ENCODE measurements at places on chromosomes 12 and 14.

DNA sequence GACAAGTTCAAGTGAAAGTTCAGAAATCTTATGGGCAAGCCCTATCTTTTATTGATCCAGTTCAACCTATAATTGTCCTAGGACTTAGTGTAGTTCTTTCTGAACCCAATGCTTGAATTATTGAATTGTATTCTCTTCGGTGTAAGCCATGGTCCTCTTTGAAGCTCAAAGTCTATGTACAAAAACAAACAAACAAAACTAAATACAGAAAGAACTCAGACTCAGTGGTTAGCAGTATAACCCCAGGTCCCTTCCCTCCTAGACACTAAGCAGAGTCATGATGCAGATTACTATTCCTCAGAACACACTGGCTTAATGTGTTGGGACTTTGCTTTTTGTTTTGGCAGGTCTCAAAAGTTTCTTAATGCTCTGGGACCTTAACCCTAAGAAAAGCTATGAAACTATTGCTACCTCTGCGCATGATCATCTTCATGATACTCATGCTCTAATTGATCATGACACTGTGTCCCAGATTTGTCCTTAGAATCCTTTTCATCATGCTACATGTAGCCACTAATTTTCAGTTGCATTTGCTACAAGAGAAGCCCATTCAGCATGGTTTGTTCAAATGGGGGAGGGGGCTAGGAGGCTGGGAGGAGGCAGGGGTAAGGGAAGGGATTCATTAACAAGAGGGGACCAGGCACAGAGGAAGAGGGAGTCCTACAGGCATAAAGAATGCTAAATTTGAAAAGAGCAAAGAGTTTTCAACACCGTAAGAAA lies 35.1 kb upstream of the NAA30 start:
- DNase-seq = no peak

GRCh38 chr14:94026889-94027469 lies 839 bp downstream of the OTUB2 start:
- no peak for DNase-seq

GRCh38 chr12:127280393-127281275 lies 986.3 kb upstream of the TMEM132C start:
- DNase-seq = peak; percentile 14

DNA sequence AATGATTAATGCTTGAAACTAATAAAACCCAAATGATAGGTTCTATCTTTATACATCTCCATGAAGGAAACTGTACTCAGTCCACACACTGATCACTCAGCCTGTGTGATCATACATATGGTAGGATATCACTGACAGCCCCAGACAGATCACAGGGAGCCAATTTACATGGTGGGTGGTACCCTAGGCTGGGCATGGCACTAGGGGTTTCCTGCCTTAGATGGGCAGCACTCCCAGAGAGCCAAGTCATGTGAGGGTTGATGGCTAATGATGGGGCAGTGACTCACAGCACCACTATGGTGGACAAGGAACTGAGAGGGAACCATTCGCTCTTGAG lies 89.6 kb upstream of the PTPRR start:
- DNase-seq = no peak

DNA sequence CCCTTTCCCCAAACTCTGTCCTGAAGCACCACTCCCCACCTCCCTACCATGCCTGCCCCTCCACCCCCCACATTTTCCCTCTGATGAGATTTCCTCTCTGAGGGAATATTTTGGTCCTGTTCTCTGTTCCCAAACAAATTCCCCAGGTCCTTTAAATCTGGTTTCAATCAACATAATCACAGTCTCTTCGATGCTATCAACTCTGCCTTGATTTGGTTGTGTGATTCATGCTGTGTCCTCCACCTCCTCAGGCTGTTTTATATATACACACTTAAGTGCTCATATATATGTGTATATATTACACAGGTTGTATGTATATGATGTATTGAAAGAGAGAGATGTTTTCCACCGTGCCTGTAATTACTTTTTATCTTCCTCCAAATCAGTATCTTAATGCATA lies 36.0 kb downstream of the NTF3 start:
- DNase-seq = no peak

GRCh38 chr12:110739894-110740293 lies 2.8 kb downstream of the PPP1CC start:
- DNase-seq = no peak
